SJSA1 (cell line): ENCODE measurements at places on chromosomes 5 and 9. TPM values are rescaled to one million over a fixed set of nuclear protein-coding genes. Genes with fewer than 3 reads are reported as not detected.

GRCh38 chr5:107949688-107950341, 279.1 kb upstream of the EFNA5 start:
- H3K27me3 ChIP-seq, result no peaks in the 10 kb centered on the region
- no peak overlapping the region for H3K27ac ChIP-seq
- no peak for DNase-seq
- no peak overlapping the region for H3K4me3 ChIP-seq
- H3K4me1 ChIP-seq, result no peaks in the 10 kb centered on the region

DNA sequence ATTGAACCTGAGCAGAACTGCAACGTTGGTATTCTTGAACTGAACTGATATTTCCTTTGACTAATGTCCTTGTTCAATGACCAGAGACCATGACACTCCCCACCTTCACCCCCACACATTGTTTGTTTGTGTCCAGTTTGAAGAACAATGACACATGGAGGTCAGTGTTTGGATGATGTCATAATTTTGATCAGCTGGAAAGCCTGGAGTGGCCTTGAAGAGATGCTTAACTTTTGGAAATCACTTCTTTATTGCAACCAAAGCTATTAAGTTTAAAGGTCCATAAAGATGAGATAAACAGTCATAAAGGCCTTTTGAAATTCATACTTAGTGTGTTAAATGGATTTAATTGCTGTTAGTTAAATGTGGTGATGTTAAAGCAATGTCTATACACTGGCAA, 92.7 kb downstream of the TMC1 start:
- H3K4me3 ChIP-seq, result no peak overlapping the region
- H3K27ac ChIP-seq, result no peak overlapping the region
- DNase-seq, result no peak
- no peaks in the 10 kb centered on the region for H3K4me1 ChIP-seq
- no peaks in the 10 kb centered on the region for H3K36me3 ChIP-seq

AQP7 gene
- not detected in 2 replicates for total RNA-seq

GRCh38 chr9:77402286-77402685, 225.0 kb downstream of the VPS13A start:
- no peaks in the 10 kb centered on the region for H3K36me3 ChIP-seq
- no peak for DNase-seq
- H3K27ac ChIP-seq, result no peak overlapping the region
- H3K4me3 ChIP-seq, result no peak overlapping the region

- H3K27ac ChIP-seq, result no peak overlapping the region
- H3K4me1 ChIP-seq, result peaks cover 7% of the 10 kb centered on the region
- H3K27me3 ChIP-seq, result no peaks in the 10 kb centered on the region
- no peaks in the 10 kb centered on the region for H3K36me3 ChIP-seq
- H3K4me3 ChIP-seq, result no peak overlapping the region
Observed at GRCh38 chr9:70049236-70049635, 5.6 kb downstream of the MAMDC2 start.

GRCh38 chr5:136023958-136024541, 4.7 kb upstream of the TGFBI start:
- no peak overlapping the region for H3K4me3 ChIP-seq
- DNase-seq, result no peak
- no peak overlapping the region for H3K27ac ChIP-seq

IARS1 gene
- total RNA-seq, result 172 and 186 TPM in 2 replicates

DNA sequence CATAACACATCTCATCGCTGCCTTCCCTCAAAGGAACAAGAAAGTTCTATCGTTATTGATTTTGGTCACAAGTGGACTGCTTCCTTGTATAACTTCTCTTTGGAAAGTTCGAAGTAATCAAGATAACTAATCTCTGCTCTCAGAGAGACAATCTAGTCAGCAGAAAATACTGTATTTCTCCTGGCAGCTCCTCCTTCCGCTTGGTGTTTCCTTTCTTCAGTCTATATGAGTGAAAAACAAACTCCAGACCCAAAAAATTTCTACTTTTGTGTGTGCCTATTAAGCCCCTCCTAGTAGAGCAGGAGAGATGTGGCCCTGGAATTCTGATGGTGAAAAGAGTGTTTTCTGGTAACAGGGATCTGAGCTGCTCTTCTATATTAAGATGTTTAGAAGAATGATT, 24.5 kb downstream of the OSTF1 start:
- H3K27ac ChIP-seq, result no peak overlapping the region
- no peaks in the 10 kb centered on the region for H3K27me3 ChIP-seq
- DNase-seq, result no peak
- no peak overlapping the region for H3K4me3 ChIP-seq
- no peaks in the 10 kb centered on the region for H3K36me3 ChIP-seq

DNA sequence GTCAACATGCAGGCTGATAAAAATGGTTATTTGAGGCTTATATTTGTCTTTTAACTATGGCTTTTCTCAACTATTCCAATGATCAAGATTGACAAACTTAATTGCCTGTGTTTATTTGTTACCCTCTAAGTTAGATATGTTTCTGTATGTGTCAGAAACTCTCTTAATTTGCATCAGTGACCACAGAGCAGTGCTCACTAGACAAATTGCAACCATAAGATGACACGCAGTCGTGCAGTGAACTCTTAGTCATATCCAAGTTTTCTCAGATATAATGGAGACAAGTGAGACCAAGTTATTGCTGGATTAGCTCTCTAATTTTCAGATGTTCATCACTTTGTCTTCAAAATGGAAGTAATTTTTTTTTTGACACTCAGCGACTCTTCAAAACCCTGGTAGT, 342.2 kb upstream of the RFX3 start:
- DNase-seq, result no peak
- no peaks in the 10 kb centered on the region for H3K36me3 ChIP-seq
